Stimulated activated CD8-positive, alpha-beta memory T cell treated with anti-CD3 and anti-CD28 coated beads, Interleukin-15, amount 100 ng/mL, for 1 hour (primary cell): ENCODE measurements at places on chromosomes 7 and 10.
A peak's percentile ranks its signal among the peaks of the same experiment; 100 is the strongest.

GRCh38 chr10:31467791-31468535 lies 148.9 kb downstream of the ZEB1 start:
- no peak for DNase-seq

DNA sequence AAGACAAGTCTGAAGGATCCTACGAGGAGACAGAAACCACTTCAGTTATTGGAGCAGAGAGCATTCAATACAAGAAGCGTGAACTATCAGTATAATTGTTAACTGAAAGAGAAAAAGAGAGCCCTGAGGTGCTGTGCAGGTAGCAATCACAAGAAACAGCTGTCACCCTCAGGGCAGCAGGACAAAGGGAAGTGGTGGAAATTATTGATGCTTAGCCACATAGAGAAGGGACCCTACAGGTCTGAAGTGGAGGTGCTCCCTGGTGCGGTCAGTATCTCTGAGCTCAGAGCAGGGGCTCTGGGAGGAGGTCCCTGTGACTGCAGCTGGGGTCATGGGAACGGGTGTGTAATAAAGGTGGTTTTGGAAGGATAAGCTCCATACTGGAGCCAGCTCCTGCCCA lies 97.8 kb upstream of the KLF6 start:
- no peak for DNase-seq

- DNase-seq: no peak
Observed at GRCh38 chr10:69786791-69787190, 14.9 kb upstream of the COL13A1 start.

DNA sequence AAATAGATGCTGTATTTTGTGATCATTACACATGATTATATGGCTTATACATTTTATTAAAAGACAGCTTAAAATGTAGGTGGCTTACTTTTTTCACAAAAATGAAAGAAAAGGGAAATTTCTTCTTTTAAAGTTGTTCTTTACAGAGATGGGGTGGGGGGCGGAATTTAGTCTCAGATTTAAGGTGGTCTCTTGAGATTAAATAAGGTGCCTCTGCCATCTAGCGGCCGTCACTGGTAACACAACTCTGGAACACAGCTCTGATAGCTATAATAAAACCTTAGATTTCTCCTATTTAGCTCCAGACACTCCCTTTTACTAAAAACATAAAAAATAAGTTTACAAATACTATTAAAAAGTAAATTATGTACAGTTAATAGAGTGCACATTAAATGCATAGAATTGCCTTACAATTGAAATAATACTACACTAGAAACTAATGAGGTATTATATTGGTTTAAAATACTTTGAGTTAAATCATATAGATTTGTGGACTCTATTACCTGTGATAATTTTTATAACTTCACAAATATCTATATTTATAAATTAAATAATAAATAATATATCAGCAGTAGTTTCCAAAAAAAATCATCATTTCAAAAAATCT lies 210.9 kb downstream of the DGKB start:
- peak; percentile 20 for DNase-seq
